Fibroblast of lung (primary cell): ENCODE measurements at places on chromosomes 16 and 17. TPM values are rescaled to one million over a fixed set of nuclear protein-coding genes. Genes with fewer than 3 reads are reported as not detected.

The SLC47A2 gene
- total RNA-seq, result not detected in 2 replicates

The SKAP1 gene
- not detected in 2 replicates for total RNA-seq

The NT5M gene
- 1.0 and 1.2 TPM in 2 replicates for total RNA-seq

DNA sequence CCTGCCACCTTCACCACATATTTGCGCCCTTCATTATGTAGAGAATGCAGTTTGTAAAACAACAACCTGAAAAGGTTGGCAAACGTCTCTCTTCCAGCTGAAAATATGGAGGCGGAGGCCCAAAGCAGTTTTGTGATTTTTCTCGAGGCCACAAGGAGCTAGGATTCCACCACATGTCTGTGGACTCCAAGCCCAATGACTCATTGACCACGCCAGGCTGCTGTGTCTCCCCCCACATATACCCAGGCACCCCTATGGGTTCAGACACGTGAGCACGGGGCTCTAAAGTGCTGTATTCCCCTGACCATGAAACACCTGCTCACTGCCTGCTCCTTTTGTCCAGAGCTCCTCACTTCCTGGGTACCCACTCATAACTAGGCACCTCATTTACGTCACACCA lies 121.4 kb upstream of the CDH5 start:
- DNase-seq, result peak; percentile 41

The XAF1 gene
- total RNA-seq, result 57.5 and 98.9 TPM in 2 replicates

The KRTAP4-12 gene
- not detected in 2 replicates for total RNA-seq

GRCh38 chr17:65902831-65903522 lies 289.0 kb downstream of the CEP112 start:
- no peak for DNase-seq

GRCh38 chr17:48024149-48025039 lies 13.2 kb downstream of the COPZ2 start:
- peak; percentile 61 for DNase-seq

- no peak for DNase-seq
Observed at GRCh38 chr16:87959391-87959990, 8.3 kb downstream of the BANP start.

The CSH2 gene
- not detected in 2 replicates for total RNA-seq

DNA sequence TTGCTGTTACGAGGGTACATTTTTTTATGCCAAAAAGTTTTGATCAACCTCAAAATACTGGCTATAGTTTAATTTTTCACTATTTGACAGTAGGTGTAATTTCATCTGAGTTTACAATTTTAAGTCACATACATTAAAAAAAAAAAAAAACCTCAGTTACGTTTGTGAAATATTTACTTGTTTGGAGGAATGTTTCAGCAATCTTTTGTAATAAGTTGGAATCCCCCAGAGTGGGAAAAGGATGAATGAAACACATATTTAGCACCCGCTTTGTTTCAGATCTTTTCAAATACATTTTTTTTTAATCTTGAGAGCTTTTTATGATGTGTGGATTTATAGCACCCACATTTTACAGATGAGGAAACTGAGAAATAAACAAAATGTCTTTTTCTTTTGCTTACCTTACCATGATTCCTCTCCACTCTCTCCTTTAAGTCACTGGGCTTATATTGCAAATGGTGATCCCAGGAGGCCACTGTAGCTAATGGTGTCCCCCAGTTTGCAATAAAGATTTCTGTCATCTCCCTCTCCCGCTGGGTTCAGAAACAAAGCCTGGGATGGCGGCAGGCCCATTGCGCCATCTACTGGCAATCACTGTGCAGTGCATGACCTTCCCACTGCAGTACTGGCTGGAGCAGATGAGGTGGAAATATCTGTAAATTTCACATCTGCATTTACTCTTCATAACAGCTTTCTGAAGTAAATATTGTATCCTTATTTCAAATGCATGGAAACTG lies 27.7 kb downstream of the TBC1D3B start:
- DNase-seq, result peak; percentile 27

- peak; percentile 98 for DNase-seq
Observed at GRCh38 chr17:45135192-45135977, at the start of gene ACBD4. ACBD4 (plus strand) TSS chr17:45135687; CDS start chr17:45136145, 458 bp downstream.

- DNase-seq, result no peak
Observed at GRCh38 chr17:38892620-38893019, 22.8 kb downstream of the LASP1 start.
